ENCODE measurements at places on chromosomes 5 and 9.

GRCh38 chr5:54090495-54091120 lies 219.8 kb downstream of the ARL15 start:
- no peak for DNase-seq

GRCh38 chr5:35359859-35360258 lies 129.6 kb upstream of the PRLR start:
- DNase-seq = no peak

DNA sequence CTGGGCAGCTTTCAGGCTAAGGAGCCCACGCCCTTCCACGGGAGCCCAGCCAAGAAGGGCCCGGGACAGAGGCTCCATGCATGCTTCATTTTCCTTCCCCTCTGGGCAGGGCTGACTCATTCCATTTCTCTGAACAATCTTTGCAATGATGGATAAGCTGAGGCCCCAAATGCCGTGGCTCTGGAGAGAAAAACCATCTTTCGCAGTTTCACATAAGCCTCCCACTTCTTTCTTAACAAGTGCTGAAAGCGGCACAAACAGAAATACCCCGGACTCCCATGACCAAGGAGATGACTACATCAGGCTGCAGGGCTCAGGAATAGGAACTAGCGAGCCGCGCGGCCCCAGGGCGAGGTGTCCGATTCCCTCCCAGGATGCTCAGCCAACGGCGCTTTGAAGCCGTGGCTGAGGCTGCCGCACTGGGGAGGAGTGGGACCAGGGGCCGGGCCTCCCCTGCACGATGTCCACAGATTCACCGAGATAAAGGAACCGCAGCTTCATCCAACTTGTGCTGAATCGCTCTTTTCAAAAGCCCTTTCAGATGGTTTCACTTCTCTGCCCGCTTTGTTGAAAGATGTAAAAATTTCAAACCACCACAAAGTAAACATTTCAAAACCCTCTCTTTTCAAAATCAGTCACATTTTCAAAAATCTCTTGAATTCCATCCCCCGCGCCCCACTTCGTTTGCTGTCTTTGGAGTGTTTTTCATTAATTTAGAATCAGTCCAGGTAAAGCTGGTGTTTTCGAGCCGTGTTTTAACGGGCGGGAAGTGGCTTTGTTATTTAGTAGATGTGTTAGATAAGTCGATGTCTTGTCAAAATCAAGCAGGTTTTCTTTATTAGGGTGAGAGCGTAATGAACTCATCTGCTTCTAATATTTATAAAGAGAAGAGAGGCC lies 96.5 kb upstream of the LMX1B start:
- peak; percentile 72 for DNase-seq

- peak; percentile 31 for DNase-seq
Measured at GRCh38 chr9:127162046-127162863, 39.8 kb upstream of the ANGPTL2 start.

Data from stimulated activated CD8-positive, alpha-beta memory T cell treated with anti-CD3 and anti-CD28 coated beads, Interleukin-4, amount 100 ng/mL, for 48 hours (primary cell).